ENCODE measurements at places on chromosomes 5 and 9.

DNA sequence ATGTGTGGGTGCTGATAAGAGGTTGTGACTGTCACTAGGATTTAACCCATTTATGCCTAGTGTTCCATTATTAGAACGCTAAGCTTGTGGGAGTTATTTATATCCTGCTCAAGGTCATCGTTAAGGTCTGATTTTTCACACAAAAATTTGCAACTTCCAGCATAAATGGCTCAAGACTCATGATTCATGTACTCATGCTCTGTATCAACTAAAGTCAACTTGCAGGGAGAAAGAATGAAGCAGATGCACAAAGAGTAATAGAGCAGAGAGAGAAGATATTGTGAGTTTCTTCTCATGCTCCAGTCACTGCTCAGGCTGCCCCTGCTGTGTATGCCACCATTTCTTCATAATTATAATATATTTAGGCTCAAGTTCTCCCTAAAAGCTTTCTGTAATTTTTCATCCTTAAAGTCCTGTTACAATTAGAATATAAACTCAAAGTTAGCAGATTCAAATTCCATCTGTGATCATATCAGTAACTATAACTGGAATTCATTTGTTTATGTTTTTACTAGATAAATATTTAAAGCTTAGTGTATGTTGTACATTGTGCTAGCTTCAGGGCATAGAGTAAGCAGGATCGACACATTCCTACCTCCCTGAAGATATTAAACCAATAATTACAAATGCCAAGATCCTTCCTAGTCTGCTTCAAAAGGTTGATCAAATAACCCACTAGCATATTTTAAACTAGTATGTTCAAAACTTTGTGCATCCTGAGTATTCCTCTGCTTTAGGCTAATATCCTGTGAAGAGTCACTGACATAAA lies 136.7 kb downstream of the NUDT12 start:
- DNase-seq, result no peak

- DNase-seq, result no peak
Observed at GRCh38 chr9:76559286-76559685, 100.3 kb downstream of the GCNT1 start.

- DNase-seq, result no peak
Observed at GRCh38 chr5:147892696-147893296, 13.5 kb downstream of the C5orf46 start.

GRCh38 chr5:66872736-66873331 lies 276.6 kb downstream of the MAST4 start:
- no peak for DNase-seq

DNA sequence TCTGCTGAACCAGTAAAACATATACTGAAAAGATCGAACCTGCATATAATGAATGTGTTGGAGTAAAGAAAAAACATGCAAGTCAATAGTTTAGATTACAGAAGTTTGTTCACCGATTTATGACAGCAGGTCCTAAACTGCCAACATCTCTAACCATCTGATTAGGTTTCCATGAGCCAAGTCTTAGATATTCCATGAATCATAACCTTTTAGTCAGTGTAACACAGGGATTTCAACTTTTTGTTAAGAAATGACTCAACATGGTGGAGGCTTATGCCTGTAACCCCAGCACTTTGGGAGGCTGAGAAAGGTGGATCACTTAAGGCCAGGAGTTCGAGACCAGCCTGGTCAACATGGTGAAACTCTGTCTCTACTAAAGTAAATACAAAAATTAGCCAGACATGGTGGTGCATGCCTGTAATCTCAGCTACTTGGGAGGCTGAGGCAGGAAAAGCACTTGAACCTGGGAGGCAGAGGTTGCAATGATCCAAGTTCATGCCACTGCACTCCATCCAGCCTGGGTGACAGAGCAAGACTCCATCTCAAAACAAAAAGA lies 38.7 kb downstream of the APC start:
- DNase-seq, result no peak

- DNase-seq, result no peak
Observed at GRCh38 chr5:64213531-64213930, 47.9 kb downstream of the RNF180 start.

- no peak for DNase-seq
Observed at GRCh38 chr5:151227918-151228447, 4.1 kb upstream of the CCDC69 start.

All from CD4-positive, alpha-beta T cell treated with Interleukin-17A for 4 hours (primary cell).